ENCODE measurements at places on chromosomes 3 and 15.

GRCh38 chr3:58570851-58571250, 6.3 kb downstream of the FAM107A start:
- no peak for DNase-seq

- no peak for DNase-seq
Observed at GRCh38 chr3:155325263-155325835, 31.9 kb upstream of the STRIT1 start.

GRCh38 chr15:39270934-39271333, 309.9 kb upstream of the THBS1 start:
- no peak for DNase-seq

DNA sequence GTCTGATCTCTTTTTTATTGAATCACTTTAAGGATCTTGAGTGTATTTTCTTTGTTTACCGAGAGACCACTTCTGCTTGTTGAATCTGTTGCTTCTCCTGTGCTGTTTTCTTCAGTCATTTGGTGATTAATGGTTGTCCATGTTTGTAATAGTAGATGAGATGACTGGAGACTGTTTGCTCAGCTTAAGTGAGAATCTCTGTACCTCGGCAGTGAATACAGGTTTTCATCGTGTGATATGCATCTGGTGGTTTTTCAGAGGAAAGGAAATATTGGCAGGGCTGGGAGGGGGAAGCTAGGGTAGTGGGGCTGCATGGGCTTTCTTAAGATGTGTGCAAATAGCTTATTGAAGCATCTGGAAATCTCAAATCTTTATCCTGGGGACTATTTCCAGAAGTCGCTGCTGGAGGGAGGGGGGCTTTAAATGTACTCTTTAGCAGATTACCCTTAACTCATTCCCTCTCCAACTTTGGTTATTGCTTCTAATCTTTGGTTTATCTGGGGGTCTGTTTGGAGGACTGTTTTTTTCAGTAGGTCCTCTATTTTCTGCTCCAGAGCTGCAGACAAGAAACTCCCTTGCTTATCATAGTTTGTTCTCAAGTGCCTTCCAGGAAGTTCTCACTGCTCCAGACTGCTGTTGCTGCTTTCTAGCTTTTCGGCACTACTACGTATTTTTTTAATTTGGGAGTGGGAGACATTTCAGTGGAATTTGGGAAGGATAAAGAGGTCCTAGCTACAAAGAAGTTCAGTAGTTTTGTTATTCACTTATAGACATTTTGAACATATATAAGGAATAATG, 19.4 kb downstream of the CMTM8 start:
- no peak for DNase-seq

DNA sequence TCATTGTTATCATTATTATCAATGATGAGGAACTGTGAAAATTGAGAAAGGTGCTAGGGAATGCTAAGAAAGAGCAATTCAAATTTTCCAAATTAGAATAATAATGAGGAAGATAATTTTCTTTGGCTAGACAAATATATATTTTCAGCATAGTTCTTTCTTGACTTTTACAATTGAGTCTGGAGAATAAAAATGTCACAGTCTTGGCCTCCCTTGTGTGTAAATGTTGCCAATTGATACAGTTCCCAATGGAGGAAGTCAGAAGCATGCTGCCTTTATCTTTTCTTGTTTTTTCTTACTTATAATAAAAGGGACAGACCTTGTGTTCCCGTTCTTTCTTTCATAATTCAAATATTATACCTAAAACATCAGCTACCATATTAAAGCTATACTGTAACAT, 774.4 kb downstream of the SI start:
- no peak for DNase-seq

DNA sequence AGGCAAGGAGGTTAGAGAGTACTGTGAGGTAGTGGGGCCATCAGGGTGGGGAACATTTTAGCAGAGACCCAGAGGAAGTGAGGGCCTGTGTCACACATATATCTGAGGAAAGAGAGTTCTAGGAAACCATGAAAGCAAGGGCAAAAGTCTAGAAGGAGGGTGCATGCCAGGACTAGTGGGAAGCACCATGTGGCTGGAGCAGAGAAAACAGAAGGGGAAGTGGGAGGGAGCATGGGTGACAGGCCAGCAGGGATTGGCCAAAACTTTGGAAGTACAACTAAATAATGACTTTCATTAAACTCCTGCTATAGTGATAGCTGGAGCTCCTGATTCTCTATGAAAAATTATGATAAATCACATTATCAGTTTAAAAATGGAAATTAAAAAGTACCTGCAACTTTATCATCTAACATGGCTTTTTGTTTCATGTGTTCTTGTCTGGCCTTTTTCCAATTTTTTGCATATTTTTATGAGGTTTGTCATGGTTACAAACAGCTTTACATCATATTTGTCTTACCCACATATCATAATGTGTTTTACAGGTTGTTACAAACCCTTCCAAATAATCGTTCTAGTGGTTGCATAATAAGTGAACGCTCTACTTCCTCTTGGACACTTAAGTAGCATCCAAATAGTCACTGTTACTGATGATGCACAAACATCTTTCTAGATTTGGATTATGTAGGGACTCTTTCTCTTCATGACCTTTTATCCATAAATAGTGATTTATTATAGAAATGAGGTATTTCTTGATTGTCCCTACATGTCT, 168.3 kb downstream of the NEK10 start:
- no peak for DNase-seq
